ENCODE measurements at places on chromosomes 12 and 14.

DNA sequence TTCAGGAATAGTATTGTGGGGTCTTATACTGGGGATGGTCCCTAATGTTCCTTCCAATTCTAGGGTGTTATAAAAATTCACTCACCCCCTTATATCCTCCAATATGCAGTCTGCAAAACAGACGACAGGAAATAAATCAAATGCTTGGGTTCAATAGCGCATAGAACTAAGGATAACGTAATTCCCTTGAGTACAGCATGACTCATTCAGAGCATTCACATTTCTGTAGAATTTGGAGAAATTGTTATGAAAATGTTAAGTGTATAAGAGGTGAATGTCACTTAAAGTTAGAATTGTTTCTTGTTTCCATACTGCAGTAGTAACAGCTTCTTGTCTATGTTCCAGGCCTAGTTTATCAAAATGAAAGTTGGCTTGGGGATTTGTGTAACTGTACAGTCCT is 271.4 kb downstream of the RPS29 start:
- no peak for DNase-seq

DNA sequence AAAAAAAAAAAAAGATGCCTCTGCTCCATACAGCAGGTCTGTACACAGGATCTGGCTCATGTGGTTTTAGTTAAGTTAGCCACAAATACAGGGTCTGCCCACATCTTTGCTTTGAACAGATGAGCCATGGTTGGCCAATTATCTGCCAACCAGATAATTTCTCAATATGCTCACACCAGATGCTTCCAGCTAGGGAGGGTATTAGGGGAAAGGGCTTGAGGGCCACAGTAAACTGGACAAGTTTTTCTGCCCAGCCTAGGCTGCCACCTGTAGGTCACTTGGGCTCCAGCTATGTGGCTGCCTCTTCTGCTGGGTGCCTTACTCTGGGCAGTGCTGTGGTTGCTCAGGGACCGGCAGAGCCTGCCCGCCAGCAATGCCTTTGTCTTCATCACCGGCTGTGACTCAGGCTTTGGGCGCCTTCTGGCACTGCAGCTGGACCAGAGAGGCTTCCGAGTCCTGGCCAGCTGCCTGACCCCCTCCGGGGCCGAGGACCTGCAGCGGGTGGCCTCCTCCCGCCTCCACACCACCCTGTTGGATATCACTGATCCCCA is 776 bp downstream of the RDH5 start:
- no peak for DNase-seq

GRCh38 chr14:90660865-90661570 is 155.2 kb downstream of the TTC7B start:
- DNase-seq: no peak

- no peak for DNase-seq
Observed at GRCh38 chr12:108559748-108560147, 1.2 kb downstream of the SART3 start.

- no peak for DNase-seq
Observed at GRCh38 chr12:103799857-103800771, 40.9 kb downstream of the NT5DC3 start.

DNA sequence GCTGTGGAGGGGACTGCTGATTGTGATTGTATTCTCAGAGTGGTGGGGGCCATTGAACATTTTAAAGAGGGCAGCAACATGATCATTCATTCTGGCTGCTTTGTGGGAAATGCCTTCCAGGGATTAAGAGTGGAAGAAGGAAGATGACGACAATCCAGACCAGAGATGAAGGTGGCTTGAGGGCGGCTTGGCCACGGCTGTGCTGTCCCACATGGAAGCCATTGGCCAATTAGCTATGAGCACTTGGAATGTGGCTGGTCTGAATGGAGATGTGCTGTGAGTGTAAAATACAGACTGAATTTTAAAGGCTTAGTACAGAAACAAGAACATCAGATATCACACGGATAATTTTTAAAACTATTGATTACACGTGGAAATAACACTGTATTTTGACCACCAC is 19.2 kb upstream of the SLC10A1 start:
- no peak for DNase-seq

GRCh38 chr12:56616244-56616643 is 13.9 kb downstream of the BAZ2A start:
- DNase-seq: no peak

Data from iPS DF 6.9 (cell line).